GM04504 (cell line): ENCODE measurements at places on chromosomes 6 and 20.

DNA sequence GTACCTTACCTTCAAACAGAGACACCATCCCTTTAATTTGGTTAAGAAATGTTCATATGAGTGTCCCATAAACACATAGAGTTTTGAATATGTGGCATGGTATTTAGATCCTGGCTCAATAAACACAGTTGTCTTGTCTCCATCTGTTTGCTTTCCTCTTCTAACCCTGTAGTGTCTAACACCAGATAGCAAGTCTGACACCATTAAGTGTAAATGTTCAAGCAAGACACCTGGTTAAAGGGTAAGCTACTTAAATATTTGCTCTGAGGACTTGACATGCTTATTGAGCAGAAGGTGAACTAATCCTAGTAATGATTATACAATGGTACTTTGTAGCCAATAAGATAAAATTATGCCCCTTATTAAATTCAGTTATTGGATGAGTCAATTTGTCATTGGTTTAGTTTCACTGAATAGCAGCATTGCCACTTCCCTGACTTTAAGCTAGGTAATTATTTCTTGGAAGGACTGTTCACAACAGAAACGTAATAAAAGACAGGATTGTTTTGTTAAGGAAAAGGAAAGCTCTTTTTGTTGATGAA is 26.9 kb upstream of the GOPC start:
- DNase-seq: no peak

- no peak for DNase-seq
Measured at GRCh38 chr20:41359541-41360011, 7.0 kb downstream of the EMILIN3 start.

DNA sequence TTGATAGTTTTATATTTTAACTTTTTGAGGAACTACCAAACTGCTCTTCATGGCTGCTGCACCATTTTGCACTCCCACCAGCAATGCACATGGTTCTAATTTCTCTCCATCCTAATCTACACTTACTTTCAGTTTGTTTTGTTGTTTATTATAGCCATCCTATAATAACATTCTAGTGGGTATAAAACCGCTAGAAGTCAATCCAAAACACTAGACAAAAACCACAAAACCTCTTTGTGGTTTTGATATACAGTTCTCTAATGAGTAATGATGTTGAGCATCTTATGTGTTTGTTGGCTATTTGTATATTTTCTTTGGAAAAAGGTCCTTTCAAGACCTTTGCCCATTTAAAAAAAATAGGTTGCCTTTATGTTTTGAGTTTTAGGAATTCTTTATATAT is 5.6 kb downstream of the RPP21 start:
- DNase-seq: no peak

- DNase-seq: peak; percentile 75
Measured at GRCh38 chr20:34874094-34874654, 1.5 kb upstream of the GGT7 start.

DNA sequence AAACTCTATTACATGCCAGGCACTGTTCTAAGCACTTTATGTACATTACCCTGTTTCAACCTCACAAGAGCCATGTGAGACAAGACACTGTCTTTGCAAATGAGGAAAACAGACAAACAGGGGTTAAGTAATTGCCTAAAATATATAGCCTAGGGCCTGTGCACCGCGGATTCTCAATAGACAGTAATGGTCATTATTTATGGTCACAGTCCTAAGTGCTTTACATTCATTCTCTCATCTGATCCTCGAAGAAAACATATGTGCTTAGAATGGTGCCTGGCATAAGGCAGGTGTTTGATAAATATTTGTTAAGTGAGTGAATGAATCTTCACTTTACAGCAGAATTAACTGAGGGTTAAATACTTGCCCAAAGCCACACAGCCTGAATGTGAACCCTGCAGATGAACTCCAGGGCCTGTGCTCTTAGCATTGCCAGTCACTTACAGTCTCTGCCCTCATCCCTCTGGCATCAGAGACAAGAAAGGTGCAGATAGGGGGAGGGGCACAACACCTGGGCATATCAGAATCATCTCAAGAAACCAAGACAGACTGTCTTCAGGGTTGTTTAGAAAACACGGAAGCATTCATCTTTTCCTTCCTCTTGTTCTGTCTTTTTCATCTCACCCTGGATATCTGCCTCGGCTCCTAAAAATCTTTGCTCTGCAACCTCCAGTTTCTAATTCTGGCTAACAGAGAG is 92.8 kb upstream of the SASH1 start:
- no peak for DNase-seq

DNA sequence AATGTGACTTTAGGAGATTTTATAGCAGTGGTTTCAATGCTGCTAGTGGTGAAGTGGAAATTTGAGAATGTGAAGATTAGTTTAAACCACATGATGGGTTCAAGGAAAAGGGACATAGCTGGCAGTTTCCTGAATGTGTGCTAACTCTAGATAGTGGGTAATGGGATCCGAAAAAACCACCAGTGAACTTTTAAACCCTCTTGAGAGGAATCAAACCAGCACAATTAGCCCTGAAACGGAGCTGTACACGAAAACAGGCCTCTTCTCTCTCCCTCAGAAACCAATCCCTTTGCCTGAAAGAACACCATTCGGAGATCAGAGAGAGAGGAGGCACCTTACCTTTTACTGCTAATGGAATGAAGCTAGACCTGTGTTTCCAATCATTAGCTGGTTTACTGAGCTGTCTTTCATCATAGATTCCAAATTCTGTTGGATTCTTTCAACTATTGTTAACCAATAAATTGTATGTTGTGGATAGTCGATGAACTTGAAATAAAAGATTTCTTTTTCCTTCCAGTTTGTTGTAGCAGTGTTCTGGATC is 103.9 kb downstream of the AIG1 start:
- no peak for DNase-seq

- peak; percentile 2 for DNase-seq
Measured at GRCh38 chr20:62587757-62588402, 54.4 kb upstream of the SLCO4A1 start.

DNA sequence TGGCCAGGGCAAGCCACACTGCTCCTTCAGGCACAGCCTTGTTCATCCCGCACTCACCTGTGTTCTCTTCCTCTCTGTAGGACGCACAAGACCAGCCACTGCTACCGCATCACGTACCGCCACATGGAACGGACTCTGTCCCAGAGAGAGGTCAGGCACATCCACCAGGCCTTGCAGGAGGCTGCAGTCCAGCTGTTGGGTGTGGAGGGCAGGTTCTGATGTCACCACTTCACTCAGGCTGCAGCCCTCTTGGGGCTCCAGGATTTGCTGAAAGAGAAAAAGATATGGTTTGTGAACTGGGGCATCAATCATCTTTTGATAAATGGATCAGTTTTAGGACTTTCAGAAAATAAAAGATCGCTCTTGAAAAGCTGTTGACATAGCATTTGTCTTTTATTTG is 235.5 kb downstream of the NRN1 start:
- no peak for DNase-seq

DNA sequence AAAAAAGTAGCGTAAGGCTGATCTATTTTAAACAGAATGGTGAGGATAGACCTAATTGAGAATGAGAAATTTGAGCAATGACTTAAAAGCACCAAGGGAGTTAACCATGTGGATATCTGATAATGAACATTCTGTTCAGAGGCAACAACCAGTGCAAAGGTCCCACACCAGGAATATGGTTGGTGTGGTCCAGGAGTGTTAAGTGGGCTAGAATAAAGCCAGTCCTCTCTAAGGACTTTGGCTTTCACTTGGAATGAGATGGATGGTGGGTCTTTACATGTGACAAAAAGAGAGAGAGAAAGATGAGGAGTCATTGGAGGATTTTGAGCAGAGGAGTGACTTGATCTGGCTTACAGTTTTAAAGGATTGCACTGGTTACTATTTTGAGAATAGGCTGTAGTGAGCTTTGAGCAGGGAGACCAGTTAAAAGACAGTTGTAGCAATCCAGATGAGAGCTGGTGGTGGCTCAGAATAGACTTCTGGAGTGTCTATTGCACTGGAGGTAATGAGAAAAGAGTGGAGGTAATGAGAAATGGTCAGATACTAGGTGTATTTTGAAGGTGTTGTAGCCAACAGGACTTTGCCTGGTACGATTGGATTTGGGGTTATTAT is 89.8 kb downstream of the SCAF8 start:
- DNase-seq: no peak

- DNase-seq: no peak
Measured at GRCh38 chr20:48146877-48147276, 361.6 kb upstream of the SULF2 start.

DNA sequence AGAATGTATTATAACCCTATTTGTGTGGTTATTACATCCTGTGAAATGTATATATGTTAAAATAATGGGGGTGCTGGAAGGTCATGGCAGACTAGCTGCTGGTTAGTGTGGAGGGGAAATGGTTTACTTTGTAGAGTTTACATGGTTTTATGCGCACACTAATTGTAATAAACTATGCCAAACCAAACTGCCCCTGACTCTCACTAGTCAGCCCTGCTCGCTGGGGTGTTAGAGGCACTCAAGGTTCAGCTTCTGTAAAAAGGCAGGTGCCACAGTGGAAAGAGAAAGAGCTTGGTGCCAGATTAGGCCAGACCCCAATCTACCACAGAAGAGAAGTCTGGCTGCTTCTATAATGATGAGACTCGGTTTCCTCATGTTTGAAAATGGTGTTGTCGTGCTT is 52.7 kb downstream of the GOPC start:
- DNase-seq: no peak

DNA sequence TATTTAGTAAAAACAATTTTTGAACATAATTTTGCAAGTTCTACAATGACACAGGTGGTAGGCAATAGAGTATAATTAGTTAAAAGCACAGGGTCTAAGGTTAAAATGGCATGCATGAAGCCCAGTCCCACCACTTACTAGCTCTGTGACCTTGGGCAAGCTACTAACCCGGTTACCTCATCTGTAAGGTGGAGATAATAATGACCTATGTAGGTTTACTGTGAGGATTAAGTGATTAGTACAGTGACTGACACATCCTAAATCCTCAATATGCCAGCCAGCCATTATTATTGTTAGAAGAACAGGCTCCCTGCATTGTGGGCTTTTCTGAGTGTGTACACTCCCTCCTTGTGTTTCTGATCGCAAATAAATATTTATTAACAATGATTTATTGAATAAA is 26.2 kb downstream of the ATXN1 start:
- DNase-seq: no peak

GRCh38 chr6:37689381-37689780 is 8.3 kb downstream of the MDGA1 start:
- no peak for DNase-seq

DNA sequence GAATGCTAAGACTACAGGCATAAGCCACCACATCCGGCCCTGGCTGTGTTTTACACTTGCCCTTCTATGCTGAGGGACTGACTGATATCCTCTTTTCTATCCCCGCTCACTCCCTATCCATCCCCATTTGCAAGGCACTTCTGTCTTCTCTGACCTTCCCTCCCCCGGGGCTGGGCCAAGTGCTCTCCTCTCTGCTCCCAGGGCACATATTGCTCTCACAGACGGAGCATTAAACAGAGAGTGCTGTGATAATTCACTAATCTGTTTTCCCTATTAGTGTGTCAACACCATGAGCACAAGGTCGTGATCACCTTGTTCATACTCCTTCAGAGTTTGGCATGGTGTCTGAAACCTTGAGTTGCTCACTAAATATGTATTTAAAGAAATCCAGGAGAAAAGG is 9.0 kb upstream of the SLC2A12 start:
- DNase-seq: no peak

- DNase-seq: no peak
Measured at GRCh38 chr6:9233686-9234085, 798.3 kb upstream of the SLC35B3 start.

GRCh38 chr6:158329531-158329930 is 17.3 kb downstream of the TULP4 start:
- DNase-seq: no peak

GRCh38 chr20:32727683-32728082 is 15.6 kb downstream of the COMMD7 start:
- DNase-seq: peak; percentile 71
